ENCODE measurements at places on chromosomes 6 and 20.

GRCh38 chr6:11732036-11732631 lies 46.5 kb downstream of the ADTRP start:
- peak; percentile 68 for DNase-seq

- DNase-seq = no peak
Observed at GRCh38 chr6:166511316-166511715, 75.2 kb downstream of the RAMACL start.

DNA sequence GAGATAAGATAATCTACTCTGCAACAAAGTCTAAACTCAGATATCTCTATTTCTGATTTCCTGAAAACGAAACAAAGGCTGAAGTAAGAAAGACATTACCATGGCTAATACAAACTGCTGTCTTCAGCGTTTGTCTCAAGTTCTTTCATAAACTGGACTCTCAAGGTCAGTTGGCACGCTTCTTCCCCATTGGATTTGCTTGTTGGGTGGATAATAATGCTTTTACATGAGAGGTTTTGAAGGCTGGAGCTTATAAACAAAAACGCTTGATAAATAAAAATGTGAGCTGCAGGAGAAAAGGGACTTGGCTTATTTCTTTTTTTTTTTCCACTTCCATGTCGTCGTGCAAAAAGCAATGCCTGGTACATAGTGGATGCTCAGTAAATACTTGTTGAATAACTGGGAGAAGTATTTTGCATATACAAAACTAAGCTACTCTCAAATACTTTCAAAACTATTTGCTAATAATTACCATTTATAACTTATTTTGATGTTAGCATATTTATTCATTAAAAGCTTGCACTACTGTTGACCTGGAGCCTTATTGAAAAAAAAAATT lies 65.7 kb upstream of the EEF1A1 start:
- no peak for DNase-seq

DNA sequence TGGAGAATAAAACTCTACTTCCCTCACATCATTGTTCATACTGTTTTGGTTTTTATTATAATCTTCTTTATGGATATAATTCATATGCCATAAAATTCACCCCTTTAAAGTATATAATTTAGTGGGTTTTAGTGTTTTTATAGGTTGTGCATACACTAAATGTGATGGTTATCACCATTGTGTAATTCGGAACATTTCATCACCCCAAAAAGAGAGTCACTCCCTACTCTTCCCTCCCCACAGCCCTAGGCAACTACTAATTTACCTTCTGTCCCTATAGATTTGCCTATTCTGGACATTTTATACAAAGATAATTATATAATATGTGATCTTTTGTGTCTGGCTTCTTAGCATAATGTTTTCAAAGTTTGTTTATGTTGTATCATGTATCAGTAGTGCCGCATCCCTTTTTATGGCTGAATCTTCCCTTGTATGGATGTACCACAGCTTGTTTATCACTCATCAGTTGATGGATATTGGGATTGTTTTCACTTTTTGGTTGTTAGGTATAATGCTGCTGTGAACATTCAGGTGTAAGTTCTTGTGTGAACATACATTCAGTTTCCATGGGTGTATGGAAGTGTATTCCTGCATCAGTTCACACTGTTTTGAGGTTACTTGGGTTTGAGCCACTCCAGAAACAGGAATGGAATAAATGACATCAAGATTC lies 4.2 kb downstream of the TM9SF4 start:
- DNase-seq = no peak

- DNase-seq = no peak
Observed at GRCh38 chr6:18019539-18020534, 32.4 kb upstream of the KIF13A start.

GRCh38 chr6:166996406-166996805 lies 2.8 kb upstream of the CEP43 start:
- DNase-seq = peak; percentile 36

- no peak for DNase-seq
Observed at GRCh38 chr6:67898875-67899274, 736.2 kb upstream of the ADGRB3 start.

- no peak for DNase-seq
Observed at GRCh38 chr20:20799716-20800312, 87.4 kb upstream of the RALGAPA2 start.
